DMS79 treated with DMSO at 0.1 percent for 48 hours (cell line): ENCODE measurements at places on chromosomes 5 and 9.

DNA sequence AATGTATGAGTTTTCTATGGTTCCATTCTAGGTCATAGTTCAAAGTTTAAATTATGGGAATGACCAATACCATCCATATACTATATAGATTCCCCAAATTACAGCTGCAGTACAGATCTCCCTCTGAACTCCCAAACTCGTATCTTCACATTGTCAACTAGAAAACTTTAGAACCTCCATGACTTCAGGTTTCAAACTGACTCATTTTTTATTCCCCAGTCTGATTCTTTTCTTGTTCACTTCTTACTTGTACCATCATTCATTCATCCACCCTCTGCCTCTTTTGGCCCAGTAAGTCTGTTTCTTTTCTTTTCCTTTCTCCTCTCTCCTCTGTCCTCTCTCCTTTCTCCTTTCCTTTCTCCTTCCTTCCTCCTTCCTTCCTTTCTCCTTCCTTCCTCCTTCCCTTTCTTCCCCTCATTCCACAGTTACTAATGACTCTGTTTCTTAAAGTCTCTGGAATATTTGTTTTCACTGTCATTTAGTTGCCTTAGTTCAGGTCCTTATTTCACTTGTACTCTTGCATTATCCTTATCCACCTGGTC, 30.5 kb downstream of the RAD23B start:
- DNase-seq, result no peak

DNA sequence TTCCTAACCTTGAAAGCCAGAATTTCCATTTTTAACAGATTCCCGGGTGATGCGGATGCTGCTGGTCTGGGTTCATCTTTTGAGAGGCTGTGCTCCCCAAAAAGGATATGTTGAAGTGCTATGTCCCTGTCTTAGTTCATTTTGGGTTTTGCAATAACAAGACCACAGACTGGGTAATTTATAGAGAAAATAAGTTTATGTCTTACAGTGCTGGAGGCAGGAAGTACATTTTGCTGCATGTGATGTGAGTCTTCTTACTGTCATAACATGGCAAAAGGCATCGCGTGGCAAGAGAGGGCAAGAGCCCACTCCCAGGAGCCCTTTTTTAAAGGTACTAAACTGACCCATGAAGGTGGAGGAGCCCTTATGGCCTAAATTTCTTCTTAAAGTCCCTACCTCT, 114.1 kb downstream of the DAPK1 start:
- DNase-seq, result no peak

- no peak for DNase-seq
Measured at GRCh38 chr9:30356221-30356620, 2028.2 kb upstream of the ACO1 start.

DNA sequence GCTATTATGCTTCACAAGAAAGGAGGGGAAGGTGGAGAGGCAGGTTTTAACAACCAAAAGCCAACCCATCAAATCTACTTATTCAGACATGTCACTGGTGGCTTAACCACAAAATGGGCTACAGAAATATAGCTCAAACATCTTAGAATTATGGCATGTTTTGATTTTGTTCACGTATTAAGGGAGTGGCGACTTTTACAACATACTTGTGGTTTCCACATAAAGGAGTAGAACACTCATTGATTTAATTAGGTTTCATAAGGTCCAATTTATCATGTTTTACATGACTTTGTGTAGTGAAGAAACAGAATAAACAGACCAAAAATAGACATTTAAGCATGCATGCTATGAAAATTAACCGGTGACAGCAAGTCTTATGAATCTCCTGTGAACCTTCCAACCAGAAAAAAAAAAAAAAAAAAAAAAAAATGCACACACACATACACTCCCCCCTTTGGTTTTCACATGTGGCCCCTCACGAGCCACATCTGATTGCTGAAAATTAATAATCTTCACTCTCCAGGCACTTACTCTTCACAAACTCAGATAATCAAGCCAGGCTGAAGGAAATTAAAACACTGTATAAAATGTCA, 5.4 kb downstream of the ZNF608 start:
- DNase-seq, result peak; percentile 64

DNA sequence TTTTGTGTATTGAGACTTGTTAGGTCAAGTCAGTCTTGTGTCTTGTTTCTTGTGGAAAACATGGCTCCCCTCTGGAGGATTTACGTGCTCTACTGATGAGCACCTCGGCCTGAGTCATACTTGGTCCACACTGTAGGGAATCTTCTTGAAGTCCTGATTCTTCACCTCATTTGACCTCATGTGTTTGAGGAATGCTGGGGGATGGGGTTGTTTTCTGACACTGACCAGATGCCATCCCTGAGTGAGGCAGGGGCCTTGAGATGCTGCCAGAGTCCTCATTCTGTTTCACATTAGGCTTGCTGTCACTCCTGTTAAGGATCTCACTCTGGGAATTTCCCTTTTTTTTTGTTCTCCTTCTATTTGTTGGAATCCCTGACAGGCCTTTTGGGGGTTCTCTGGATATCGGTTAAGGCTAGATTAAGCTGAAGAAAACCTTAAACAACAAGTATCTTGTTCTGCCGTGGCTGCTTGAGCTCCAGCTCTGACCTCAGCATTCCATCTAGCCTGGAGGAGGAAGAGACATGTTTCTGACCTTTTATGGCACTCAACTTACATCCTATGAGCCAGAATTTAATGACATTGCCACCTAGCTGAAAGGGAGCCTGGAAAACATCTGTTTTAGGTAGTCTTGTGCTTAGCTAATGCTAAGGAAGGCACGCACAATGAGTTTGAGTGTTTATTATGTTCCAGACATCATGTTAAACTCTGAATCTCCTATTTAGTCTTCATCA, 20.6 kb downstream of the TCOF1 start:
- no peak for DNase-seq

GRCh38 chr9:82154573-82154972, 166.0 kb downstream of the SPATA31D1 start:
- no peak for DNase-seq

GRCh38 chr5:38979535-38979934, 94.7 kb downstream of the RICTOR start:
- DNase-seq, result no peak

- DNase-seq, result no peak
Measured at GRCh38 chr5:178381921-178382695, 149.5 kb upstream of the PHYKPL start.

GRCh38 chr5:174734571-174735497, 10.5 kb downstream of the MSX2 start:
- DNase-seq, result no peak

GRCh38 chr5:4572311-4573100, 567.6 kb upstream of the ADAMTS16 start:
- no peak for DNase-seq

- no peak for DNase-seq
Measured at GRCh38 chr5:64462391-64462790, 43.4 kb upstream of the RGS7BP start.

DNA sequence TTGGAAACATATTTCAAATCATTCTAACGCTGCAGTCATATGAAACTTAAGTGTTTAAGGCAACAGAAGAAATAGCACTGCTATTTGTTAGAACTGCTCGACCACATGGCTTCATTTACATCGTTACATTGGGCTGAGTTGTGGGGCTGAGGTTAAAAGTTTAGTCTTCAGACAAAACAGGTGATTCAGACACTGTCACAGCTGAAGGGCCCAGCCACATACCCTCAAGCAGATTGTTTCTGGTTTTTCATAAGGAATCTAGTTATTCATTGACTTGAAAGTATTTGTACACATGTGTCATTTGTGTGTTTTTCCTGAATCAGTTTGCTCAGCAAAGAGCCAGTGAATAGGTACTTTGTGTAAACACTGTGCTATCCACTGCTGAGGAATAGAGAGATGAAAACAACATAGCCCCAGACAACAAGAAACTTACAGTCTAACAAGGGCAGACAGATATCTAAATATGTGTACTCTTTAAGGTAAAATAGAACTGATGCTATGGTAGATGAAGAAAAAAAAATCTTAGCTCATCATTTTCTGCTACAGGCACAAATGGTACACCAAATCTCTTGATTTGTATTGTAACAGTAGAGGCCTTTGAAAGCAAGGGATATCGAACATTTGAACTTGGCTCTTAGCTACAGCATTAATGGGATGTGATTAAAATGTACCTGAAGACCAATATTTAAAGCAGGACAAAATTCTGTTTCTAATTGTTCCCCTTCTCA, 357.6 kb upstream of the RPS23 start:
- no peak for DNase-seq

DNA sequence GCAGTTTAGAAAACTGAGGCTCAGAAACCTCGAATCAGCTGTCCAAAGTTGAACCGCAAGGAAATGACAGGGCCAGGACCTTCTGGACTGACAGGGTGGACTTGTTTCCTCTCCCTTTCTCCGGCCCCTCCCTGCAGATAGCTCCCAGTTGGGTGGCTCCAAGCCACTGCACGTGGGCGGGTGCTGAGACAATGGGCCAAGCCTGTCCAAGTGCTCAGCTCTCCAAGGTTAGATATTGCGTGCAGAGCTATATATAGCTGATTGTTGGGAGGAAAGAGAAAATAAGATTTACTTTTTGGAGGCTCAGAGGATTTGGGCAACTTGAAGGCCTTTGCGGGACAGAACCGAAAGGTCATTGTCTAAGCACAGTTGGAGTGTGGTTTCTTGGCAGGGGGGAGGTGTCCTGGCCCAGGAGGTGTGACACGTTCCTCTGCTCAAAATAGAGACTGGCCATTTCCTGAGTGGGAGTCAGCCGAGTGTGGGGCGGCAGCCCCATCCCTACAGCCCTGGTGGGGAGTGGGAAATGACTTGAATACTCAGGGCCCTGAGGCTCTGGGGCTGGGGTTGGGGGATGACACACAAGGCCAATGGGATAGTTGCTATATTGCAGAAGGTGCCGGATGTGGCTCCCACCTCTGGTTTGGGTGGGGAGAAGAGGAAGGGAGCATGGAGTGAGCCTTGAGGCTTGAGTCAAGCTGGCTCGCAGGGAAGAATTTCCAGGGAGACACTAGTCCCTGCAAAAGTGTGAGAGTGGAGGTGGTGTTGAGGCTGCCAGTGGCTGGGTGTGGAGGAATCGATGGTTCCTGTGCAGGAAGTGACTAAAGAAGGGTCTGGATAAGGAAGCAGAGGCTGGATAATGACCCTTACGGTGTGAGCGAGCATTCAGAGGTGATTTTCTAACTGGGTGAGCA, 44.4 kb upstream of the SMAD5 start:
- no peak for DNase-seq

DNA sequence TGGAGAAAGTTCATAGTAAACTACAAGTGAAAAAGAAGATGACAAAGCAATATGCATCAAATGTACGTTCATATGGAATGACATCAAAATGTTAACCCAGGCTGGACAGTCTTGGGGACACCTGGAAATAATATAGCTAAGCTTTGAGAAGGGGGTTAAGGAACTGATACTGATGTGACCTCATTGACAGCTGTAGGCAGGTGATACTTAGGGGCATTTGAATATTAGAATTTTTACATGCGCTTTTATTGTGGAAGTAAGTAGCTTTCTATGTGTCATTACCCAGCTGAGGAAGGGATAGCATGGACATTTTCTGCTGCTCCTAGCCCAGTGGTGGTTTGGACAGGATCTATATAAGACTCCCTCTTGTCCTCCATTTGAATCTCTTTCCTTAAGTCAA, 299.7 kb downstream of the CWC27 start:
- DNase-seq, result no peak

GRCh38 chr9:103037508-103038477, 42.7 kb downstream of the CYLC2 start:
- DNase-seq, result no peak

GRCh38 chr5:102670224-102670836, 84.8 kb upstream of the PAM start:
- DNase-seq, result no peak

DNA sequence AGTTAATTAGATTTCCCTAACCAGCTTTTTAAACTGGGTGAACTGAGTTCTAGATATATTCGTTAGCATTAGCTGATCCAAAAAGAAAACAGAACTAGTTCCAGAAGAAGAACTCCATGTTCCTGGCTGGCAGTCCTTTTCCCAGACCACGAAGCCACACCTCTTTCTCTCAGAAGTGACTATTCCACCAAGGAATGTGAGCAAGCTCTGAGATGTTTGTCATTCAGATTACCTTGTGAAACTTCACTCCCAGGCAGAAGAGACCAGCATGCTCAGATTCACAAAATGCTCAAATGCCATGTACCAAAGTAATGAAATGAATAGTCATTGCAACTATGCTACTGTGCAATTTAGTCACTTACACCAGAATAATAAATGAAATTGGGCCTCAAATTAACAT, 4.4 kb upstream of the SSBP2 start:
- no peak for DNase-seq

DNA sequence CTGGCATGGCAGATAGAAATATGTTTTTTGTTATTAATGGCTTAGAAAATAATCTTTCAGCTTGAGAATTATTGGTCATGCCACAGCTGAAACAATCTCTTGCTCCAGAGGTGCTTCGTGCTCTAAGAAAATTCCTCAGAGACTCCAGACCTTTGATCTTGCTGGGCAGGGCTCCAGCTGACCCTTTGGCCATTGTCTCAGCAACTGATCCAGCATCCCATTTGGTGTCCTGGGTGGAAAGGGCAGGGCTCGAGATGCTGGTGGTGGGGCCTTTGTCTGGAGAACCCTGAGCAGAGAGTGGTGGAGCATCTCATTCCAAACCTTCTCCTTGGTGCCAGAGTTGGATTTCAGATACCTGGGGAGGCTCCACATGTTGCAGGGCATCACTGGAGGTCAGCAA, 43.2 kb upstream of the PIK3R1 start:
- DNase-seq, result no peak

DNA sequence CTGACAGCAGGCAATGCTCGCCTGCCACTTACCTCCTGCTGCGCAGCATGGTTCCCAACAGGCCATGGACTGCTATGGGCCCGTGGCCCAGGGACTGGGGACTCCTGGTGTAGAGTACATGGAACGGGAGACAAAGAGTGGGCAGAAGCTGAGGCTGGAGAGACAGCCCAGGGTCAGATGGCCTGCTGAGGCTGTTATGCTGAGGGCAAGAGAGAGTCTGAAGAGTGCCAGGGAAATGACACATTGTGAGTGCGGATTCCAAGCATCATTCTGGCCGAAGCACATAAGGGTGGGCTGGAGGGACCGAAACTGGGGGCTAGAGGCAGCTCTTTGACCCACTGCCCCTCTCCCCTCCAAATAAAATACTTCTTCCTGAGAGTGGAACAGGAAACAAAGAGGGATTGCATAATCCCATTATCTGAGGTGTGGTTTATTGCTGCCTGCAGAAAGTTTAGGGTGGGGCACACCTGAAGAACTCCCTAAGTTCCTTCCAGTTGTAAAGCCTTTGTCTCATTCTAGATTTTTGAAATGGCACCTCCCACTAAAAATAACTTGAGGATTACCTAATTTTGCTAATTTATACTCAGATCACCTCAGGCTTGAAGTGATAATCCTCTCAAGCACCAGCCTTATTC, 158.1 kb downstream of the ATP10B start:
- no peak for DNase-seq

- no peak for DNase-seq
Measured at GRCh38 chr5:132760601-132761317, 13.5 kb downstream of the CCNI2 start.

- no peak for DNase-seq
Measured at GRCh38 chr9:14677872-14678271, 15.4 kb downstream of the ZDHHC21 start.
